ENCODE measurements at places on chromosomes 3 and 15.

- DNase-seq: no peak
Measured at GRCh38 chr3:25631989-25632388, 32.7 kb downstream of the TOP2B start.

GRCh38 chr15:48630245-48630644 is 15.3 kb downstream of the FBN1 start:
- DNase-seq: no peak

DNA sequence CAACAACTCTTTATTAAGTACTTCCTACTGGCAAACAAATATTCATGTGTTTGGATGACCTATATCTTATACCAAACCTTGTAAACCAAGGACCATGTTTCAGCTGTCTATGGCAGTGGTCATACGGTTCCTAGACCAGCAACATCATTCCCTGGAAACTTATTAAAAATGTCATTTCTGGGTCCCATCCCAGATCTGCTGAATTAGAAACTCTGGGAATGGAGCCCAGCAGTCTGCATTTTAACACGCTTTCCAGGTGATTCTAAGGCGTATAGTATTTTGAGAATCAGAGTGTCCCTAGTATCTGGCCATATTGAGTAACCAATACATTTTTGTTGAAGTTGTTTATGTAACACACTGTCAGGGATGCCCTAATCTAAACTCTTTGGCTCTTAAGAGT is 363.4 kb upstream of the LRRC3B start:
- no peak for DNase-seq

GRCh38 chr3:52388348-52388821 is 56.5 kb downstream of the SEMA3G start:
- no peak for DNase-seq

- no peak for DNase-seq
Measured at GRCh38 chr3:47855461-47856383, 52.8 kb downstream of the DHX30 start.

- no peak for DNase-seq
Measured at GRCh38 chr15:69983696-69984265, 113.9 kb downstream of the TLE3 start.

DNA sequence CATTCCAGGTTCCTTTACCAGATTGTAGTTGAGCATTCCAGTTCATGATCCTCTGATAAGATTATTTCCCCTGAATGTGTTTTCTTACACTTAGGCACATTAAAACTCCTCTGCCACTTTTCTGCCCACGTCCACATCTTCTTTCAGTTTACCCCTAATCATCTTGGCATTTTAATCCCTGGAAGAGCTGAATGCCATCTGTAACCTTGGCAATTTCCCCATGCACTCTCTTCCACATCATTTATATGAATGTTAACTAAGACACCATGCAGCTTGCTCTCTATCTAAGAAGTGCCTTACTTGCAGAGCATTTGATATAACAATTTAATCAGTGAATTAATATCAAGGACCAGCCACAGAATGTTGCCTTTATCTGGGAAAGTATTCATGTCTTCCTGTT is 25.8 kb downstream of the TIMP4 start:
- no peak for DNase-seq

DNA sequence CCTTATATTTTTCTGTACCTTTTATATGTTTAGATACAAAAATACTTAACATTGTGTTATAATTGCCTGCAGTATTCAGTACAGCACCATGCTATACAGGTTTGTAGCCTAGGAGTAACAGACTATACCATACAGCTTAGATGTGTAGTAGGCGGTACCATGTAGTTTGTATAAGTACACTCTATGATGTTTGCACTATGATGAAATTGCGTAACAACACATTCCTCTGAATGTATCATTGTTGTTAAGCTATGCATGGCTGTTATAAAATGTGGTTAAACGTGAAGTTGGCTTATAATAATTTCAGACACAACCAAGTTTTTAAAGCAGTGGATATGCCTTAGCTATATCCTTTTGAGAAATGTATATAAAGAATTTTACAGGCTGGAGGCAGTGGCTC is 328.3 kb downstream of the PLCL2 start:
- DNase-seq: no peak

GRCh38 chr3:152269831-152270734 is 1.4 kb downstream of the MBNL1 start:
- no peak for DNase-seq

- no peak for DNase-seq
Measured at GRCh38 chr3:70771426-70772147, 459.1 kb upstream of the MDFIC2 start.

- DNase-seq: no peak
Measured at GRCh38 chr15:45666119-45666875, 31.5 kb downstream of the SQOR start.

DNA sequence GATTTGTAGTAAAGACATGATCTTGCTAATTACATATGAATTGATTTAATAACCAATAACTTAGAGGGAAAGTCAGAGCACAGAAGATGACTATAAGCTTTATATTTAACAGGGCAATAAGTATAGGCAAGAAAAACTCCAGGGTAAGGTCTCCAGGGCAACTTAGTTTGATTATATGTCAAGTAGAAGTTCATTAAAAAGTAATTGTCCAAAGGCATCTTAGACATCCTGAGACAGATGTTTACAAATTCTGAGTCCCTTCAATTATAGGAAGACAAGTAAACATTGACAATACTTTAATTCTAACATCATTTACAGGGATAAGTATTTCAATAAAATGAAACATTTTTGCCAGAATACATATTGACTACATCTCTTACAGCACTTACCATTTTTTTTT is 416.0 kb downstream of the RAP2B start:
- DNase-seq: no peak

DNA sequence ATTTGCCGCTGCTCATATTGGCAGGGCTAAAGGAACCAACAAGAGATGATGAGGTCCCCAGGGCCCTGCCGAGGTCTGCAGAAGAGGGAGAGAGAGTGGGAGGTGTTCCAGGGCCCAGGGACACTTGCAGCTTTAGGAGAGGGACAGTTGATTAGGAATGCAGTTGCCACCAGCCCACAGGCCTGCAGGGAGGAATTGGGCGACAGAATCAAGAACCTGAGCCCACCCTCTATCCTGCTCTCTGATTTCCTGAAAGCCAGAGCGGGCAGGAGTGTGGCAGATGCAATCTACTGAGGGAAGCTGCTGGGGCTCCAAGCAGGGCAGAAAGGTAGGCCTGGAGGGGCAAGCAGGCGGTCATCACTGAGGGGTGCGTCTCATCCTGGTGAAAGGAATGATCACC is 12.1 kb upstream of the PRR23E start:
- DNase-seq: no peak

GRCh38 chr15:33517944-33518343 is 207.2 kb downstream of the RYR3 start:
- no peak for DNase-seq

- DNase-seq: no peak
Measured at GRCh38 chr15:63056829-63057228, 14.3 kb downstream of the TPM1 start.

DNA sequence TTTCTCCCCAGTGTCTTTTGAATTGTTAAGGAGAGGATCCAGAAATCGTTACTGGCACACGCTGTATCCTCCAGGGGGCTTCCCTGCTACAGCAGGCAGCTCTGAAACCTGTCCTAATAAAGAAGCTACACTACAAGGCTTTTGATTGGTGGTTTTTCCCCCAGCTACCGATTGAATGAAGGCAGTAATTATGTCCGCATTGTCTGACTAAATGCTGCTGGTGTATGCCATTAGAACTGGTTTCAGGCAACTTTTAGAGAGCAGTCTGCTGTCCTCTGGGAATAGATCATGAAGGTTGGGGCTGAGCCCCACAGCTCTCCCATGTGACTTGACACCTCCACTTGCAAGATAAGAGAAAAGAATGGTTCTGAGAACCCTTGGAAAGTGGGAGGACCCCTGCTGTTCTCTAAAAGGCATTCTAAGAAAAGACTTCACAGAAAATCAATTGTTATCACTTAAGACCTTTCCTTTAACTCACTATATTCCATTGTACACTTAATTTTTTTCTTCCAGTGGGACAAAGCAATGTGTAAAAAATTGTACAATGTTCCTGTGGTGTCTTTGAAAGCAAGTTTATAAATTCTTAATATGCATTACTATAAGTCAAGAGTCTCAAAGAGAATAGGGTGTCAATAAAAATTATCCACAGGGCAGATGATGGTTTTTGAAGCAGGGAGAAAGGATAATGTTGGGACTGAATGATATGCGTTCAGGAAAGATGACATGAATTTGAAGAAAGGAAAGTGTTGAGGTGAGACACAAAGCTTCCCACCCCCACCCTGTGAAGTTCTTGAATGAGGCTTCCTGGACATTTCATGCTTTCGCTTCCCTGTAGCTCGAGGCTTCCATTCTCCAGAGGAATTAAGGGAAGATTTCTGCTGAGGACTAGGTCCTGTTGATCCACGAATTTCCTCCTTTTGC is 53.0 kb upstream of the DAZL start:
- DNase-seq: no peak

DNA sequence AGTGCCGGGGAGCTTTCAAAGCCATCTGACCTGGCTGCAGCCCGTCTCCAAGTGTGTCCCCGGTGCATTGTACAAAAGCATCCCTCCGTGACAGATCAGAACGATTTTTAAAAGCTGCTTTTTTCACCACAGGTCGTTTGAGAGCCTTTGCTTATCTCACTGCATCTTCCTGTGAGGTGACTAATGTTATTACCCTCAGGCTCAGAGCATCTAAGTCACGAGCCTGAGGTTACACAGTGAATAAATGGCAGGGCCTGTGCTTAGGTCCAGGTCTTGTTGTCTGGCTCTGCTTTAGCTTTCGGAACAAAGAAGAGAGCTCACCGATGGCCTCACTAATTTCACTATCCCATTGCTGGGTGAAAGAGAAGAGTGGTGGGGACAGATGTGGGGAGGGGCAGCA is 83.3 kb downstream of the SEC22A start:
- DNase-seq: no peak

DNA sequence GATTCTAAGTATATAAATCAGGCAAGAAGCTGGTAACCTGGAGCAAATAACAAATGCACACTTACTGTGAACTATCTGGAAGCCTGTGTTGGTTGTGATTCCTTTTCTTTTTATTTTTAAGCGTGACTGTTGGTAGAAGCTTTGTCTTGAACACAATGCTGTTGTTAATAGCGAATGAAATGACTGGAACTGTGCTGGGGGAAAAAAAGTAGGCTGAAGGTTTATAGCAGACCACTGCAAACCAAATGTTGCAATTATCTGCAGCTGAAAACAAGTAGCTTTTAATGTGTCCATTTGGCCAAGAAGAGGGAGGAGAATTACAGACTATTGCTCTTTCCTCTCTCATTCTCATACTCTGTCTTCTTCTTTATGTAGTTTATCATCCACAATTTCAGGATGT is 184.5 kb upstream of the DNAJC19 start:
- no peak for DNase-seq

DNA sequence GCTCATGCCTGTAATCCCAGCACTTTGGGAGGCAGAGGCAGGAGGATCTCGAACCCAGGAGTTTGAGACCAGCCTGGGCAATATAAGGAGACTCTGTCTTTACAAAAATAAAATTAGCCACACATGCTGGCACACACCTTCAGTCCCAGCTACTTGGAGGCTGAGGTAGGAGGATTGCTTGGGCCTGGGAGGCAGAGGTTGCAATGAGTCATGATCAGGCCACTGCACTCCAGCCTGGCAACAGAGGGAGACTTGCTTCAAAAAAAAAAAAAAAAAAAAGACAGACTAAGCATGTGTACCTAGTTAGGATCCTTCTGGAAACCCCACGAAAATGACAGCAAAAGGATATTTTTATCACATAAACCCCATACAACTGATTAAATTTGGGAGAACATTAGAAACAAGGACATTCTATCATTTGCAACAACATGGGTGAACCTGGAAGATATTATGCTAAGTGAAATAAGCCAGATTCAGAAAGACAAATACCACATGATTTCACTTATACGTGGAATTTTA is 44.9 kb downstream of the METTL6 start:
- DNase-seq: no peak

- no peak for DNase-seq
Measured at GRCh38 chr3:29099296-29099695, 181.6 kb upstream of the RBMS3 start.

DNA sequence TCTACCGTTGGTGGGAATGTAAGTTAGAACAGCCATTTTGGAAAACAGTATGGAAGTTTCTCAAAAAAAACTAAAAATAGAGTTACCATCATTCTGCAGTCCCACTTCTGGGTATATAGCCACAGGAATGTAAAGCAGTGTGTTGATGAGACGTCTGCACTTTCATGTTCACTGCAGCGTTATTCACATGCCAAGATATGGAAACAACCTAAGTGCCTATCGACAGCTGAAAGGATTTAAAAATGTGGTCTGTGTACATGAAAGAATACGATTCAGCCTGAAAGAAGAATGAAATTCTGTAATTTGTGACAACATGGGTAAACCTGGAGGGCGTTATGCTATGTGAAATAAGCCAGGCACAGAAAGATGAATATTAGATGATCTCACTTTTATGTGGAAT is 157.7 kb downstream of the THSD4 start:
- no peak for DNase-seq

DNA sequence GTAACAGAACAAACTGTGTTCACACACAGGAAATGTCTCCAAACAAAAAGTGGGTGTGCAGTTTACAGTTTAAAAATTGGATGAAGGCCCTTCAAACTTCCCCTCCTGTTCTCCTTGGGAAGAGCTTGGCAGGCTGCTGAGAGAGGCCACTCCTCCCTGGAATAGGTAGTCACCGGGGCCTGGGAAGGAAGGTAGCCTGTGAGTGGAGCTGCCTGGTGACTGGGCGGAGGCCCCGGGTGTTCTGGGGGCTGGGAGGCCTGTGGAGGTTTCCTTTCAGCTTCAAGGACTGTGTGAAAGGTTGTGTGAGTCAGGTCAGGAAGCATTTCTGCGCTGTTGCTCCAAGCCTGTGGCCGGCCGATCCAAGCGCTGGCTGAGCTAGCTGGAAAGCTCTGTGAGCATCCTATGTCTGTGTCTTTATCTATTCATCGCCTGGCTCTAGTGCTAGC is 14.1 kb downstream of the SLCO3A1 start:
- DNase-seq: no peak

DNA sequence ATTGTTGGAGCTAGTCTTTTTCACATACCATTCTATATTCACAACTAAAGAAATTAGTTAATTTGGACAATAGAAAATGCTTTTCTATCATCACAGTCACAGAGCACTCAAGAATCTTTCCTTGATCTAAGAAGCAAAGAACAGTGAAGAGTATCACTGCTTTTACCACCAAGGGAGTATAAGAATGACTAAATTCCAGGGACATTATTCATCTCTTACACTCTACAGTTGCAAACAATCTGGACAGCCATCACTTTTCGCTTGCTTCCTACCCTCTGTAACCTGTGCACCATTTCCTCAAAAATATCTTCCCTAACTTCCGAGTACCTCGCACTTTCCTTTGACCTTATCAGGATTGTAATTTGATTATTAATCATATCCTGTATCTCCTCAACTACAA is 359.5 kb upstream of the TMCO5A start:
- DNase-seq: no peak

All from stimulated activated CD8-positive, alpha-beta memory T cell treated with anti-CD3 and anti-CD28 coated beads, Interleukin-12 subunit alpha, Interleukin-12 subunit beta, amount 100 ng/mL, for 1 hour (primary cell).